ENCODE measurements at places on chromosomes 13 and 19.

DNA sequence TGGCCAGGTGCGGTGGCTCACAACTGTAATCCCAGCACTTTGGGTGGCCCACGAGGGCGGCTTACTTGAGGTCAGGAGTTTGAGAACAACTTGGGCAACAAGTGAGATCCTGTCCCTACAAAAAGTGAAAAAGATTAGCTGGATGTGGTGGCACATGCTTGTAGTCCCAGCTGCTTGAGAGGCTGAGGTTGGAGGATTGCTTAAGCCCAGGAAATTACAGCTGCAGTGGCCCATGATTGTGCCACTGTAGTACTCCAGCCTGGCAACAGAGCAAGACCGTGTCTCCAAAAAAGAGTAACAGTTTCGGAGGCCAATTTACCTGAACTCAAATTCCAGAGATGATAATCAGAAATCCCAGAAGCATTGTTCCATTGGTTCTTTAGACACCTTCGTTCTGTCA lies 4.4 kb downstream of the ZNF473 start:
- DNase-seq, result no peak

- no peak for DNase-seq
Measured at GRCh38 chr13:99903140-99903539, 68.4 kb downstream of the ZIC5 start.

- peak; percentile 57 for DNase-seq
Measured at GRCh38 chr13:106033659-106034058, 501.8 kb downstream of the EFNB2 start.

DNA sequence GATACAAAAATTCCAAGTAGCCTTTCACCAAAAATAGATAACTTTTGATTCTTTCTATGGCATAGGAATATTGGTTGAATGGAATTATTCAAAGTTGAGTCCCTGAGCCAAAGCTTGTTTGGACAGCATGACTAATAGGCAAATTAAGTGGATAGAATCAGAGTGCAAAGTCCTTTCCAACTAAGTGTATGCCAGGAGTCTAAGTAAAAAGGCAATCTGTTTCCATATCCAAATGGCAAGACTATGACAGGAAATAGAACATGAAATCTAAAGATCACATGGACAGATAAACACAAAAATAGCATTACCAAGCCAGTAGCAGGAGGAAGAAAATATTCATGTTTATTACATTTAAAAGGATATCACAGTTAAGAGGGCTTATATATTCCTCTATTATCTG lies 804.6 kb downstream of the SLITRK6 start:
- no peak for DNase-seq

- no peak for DNase-seq
Measured at GRCh38 chr19:41187884-41188279, 5.1 kb upstream of the CYP2S1 start.

Data from MCF 10A (cell line).